ENCODE measurements at places on chromosomes 5 and 9. TPM values are rescaled to one million over a fixed set of nuclear protein-coding genes. Genes with fewer than 3 reads are reported as not detected.

PBX3 gene
- 34.6 TPM for total RNA-seq

PRDM9 gene
- not detected for total RNA-seq

GABRA1 gene
- not detected for total RNA-seq

THG1L gene
- 26.5 TPM for total RNA-seq

LCN15 gene
- total RNA-seq, result not detected

TMEFF1 gene
- total RNA-seq, result 0.38 TPM

NEUROG1 gene
- not detected for total RNA-seq

ANKRD55 gene
- not detected for total RNA-seq

SPINK1 gene
- 2.8 TPM for total RNA-seq
